ENCODE measurements at places on chromosomes 5 and 9. TPM values are rescaled to one million over a fixed set of nuclear protein-coding genes. Genes with fewer than 3 reads are reported as not detected.

DNA sequence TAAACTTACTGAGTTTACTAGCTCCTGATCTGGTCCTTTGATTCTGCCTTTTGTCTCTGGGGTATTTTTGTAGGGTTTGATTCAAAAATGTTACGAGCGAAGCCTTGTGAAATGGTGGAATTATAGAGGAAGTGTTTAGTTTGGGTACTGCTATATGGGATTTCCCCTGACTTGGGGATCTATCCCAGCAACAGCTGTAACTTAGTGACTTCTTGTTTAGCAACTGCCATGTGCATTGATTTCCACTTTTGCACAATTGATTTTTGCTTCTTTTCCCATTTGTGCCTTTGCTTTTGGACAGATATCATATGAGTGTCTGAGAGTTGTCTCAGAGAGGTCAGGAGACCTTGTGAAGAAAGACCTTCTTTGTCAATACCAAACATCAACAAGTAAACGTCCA is 248.5 kb upstream of the DAP start:
- no peak for DNase-seq

GRCh38 chr5:3234566-3234965 is 361.1 kb upstream of the IRX1 start:
- no peak for DNase-seq

DNA sequence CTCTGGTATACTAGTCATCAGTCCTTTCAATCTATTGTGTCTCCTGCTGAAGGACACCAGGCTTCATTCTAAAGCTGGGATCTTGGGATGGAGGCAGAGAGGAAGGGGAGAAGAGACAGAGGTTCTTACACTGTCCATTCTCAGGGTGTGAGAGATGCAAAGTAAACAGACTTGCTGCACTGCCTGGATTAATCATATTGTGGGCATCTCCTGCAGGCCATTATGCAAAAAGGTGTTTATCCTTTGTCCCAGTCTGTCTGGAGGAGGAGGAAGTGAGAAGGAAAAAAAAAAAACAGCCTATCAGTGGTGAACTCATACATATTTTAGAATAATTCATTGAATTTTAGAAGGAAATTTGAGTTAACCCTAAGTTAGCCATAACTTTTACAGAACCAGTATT is 92.9 kb upstream of the TNPO1 start:
- DNase-seq = no peak

DNA sequence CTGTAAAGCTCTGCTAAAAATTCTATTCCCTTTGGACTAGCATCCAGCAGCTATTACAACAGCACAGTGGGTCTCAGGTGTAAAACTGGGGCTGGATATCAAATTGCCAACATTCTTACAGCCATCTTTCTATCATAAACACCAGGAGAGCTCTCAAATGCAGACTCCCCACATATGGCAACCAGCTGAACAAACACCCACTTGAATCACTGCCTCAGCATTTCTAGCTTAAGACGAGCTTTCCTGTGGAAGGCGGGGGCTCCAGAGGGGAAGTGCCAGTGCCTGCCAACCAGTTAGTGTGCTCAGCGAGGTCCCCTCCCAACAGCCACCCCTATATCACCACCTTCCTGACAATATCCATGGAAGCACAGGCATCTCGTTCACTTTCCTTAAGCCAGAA is 62.2 kb downstream of the IPPK start:
- no peak for DNase-seq

SHC3 gene
- 7.4 TPM for total RNA-seq

DNA sequence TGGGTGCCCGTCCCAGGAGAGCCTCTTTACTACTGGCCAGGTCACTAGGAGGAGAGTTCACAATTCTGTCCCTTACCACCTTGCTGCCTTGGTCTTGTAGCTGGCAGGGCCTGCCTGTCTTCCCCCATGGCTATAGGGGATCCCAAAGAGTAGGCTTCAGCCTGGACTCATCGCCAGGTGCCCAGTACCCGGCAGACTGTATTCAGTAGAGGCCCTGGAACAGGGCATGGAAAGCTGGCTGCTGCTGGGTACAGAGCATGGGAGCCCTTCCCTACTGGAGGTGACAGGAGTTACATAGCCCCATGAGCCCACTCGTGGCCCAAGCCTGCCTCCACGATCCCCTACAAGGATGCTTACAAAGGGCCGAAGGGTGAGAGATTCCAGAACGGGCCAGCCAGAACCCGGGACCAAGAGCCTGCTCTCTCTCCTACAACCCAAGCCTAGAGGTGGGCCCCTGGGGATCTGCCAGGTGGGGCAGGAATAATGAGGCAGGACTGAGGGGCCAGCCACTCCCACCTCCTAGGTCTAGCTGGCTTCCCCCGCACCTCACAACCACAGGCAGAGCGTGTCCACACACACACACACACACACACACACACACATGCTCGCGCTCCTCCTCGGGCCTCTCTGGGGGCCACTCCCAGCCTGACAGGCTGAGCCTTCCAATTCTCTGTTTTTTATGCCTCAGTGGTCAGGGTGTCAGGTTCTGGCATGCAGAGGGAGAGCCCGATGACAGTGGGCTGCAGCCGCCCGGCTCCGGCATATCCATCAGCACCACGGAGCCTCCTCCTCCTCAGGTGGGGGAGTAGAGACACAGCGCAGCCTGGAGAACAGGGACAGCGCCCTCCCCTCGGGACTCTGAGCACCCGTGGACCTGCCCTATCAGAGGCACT is 186.0 kb downstream of the PAX5 start:
- no peak for DNase-seq

CRHBP gene
- 16.1 TPM for total RNA-seq

PRUNE2 gene
- 13.4 TPM for total RNA-seq

- no peak for DNase-seq
These were observed 62.9 kb downstream of the USP20 start for GRCh38 chr9:129898185-129898584.

HACD4 gene
- 4.3 TPM for total RNA-seq

- DNase-seq = no peak
These were observed 139.3 kb upstream of the ALDH1B1 start for GRCh38 chr9:38253200-38253599.

PCDH1 gene
- 10.6 TPM for total RNA-seq

All from omental fat pad (tissue), 4 donors.